Smooth muscle cell of bladder (primary cell): ENCODE measurements at places on chromosomes 4 and X. TPM values are rescaled to one million over a fixed set of nuclear protein-coding genes. Genes with fewer than 3 reads are reported as not detected.

Gene XK
- under 0.01 TPM in 2 replicates for total RNA-seq

Gene DNAAF6
- not detected in 2 replicates for total RNA-seq

Gene TACR3
- total RNA-seq: not detected in 2 replicates

Gene IQCM
- 0.18 TPM in 1 of 2 replicates, not detected in the other for total RNA-seq

Gene CT45A3
- not detected in 2 replicates for total RNA-seq

Gene VCX2
- not detected in 2 replicates for total RNA-seq
